ENCODE measurements at places on chromosomes 12 and 14.

- DNase-seq = no peak
Observed at GRCh38 chr12:94553130-94553519, 93.5 kb upstream of the CEP83 start.

DNA sequence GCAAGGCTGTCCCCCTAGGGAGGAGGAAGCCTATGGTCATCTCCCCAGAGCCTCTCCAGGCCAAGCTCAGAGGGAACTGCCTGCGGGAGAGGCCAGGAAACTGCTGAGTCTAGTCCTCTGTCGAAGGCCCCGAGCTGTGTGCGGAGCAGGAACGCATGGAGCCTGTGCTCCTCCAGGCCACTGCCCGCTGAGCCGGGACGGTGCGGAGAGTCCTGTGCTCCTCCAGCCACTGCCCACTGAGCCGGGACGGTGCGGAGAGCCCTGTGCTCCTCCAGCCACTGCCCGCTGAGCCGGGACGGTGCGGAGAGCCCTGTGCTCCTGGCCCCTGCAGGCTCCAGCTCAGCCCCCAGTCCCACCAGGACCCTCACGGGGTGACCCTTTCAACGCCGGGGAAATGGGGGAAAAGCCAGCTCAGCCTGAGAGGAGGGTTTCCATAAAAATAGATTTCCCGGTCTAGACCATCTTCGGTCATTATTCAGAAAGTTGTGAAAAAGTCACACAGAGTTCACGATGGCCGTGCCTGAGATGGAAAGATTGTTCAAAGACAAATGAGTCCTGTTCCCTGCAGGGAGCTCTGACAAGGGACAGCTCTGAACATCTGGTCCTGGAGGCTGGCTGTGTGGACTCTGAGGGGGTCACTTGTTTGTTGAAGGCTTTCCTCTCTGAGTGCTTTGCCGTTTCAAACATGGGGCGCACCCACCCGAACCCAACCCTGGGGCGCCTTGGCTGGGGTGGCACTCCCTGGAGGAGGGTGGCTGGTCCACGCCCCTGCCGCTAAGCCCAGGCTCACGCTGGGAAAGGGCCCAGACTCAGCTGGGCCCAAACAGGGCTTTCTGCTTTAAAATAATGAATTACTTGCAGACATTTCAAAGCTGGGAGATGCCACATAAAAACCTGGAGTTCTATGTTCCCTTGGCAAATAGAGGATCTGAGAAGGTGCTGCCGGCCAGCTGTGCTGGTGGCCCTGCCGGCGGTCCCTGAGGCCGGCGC, 85.5 kb downstream of the ADGRD1 start:
- no peak for DNase-seq

- no peak for DNase-seq
Observed at GRCh38 chr12:89256060-89256459, 96.2 kb downstream of the DUSP6 start.

- DNase-seq = no peak
Observed at GRCh38 chr14:84482256-84483071, 1047.5 kb upstream of the FLRT2 start.

Measured in mucosa of descending colon (tissue), 3 donors.